ENCODE measurements at places on chromosomes 5 and 9. TPM values are rescaled to one million over a fixed set of nuclear protein-coding genes. Genes with fewer than 3 reads are reported as not detected.

Gene CHSY3
- 2.3 TPM for total RNA-seq

Gene ADCY2
- total RNA-seq: 0.15 TPM

- no peaks in the 10 kb centered on the region for H3K27me3 ChIP-seq
- DNase-seq: no peak
- H3K4me3 ChIP-seq: no peak overlapping the region
- no peaks in the 10 kb centered on the region for H3K36me3 ChIP-seq
- H3K27ac ChIP-seq: no peak overlapping the region
- H3K4me1 ChIP-seq: no peaks in the 10 kb centered on the region
These were observed 74.5 kb downstream of the IQGAP2 start for GRCh38 chr5:76477571-76477970.

DNA sequence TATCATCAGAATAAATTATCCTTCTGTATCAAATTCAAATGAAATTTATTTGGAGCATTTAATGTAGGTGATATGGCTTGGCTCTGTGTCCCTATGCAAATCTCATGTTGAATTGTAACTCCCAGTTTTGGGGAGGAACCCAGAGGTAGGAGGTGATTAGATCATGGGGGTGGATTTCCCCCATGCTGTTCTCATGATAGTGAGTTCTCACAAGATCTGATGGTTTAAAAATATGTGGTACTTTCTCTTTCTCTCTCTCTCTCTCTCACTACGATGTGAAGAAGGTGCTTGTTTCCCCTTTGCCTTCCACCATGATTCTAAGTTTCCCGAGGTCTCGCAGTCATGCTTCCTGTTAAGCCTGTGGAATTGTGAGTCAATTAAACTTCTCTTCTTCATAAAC is 678.4 kb upstream of the RGMB start:
- no peaks in the 10 kb centered on the region for H3K36me3 ChIP-seq
- no peak overlapping the region for H3K27ac ChIP-seq
- no peaks in the 10 kb centered on the region for H3K27me3 ChIP-seq
- DNase-seq: no peak
- H3K4me3 ChIP-seq: no peak overlapping the region

DNA sequence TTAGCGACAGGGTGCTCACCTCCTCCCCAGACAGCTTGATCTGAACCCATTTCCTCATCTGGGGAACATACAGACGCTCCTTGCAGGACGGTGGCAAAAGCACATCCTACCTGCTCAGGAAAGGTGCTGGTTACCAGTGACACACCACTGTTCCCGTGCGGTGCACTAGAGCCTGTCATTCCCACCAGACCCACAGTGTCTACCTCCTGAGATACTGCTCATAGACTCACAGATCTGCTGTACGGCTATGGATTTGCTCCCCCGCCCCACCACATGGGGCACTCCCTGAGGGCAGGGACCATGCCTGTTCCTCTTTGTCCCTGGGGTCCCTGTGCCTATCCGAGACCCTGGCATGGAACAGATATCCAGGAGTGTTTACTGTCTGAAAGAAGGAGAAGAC is 208.9 kb downstream of the PAX5 start:
- DNase-seq: no peak
- H3K4me1 ChIP-seq: no peaks in the 10 kb centered on the region
- H3K36me3 ChIP-seq: no peaks in the 10 kb centered on the region
- no peaks in the 10 kb centered on the region for H3K27me3 ChIP-seq
- no peak overlapping the region for H3K4me3 ChIP-seq

Data from HCT116 (cell line).